ENCODE measurements at places on chromosomes 5 and 9.

GRCh38 chr5:165996201-165996875 lies 2295.1 kb upstream of the WWC1 start:
- DNase-seq: no peak

- no peak for DNase-seq
Measured at GRCh38 chr9:117574099-117574498, 130.1 kb upstream of the TLR4 start.

- no peak for DNase-seq
Measured at GRCh38 chr9:14524873-14525515, 168.2 kb downstream of the ZDHHC21 start.

GRCh38 chr5:102975045-102975444 lies 144.9 kb downstream of the GIN1 start:
- DNase-seq: no peak

DNA sequence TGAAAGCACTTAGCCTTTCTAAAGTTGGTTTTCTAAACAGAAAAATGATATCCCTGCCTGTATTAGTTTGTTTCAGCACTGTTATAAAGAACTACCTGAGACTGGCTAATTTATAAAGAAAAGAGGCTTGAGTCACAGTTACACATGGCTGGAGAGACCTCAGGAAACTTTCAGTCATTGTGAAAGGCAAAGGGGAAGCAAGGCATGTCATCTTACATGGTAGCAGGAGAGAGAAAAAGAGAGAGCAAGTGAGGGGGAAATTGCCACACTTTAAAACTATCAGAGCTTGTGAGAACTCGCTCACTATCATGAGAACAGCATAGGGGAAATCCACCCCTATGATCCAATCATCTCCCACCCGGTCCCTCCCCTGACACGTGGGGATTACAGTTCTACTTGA lies 64.9 kb downstream of the FAM170A start:
- DNase-seq: no peak

DNA sequence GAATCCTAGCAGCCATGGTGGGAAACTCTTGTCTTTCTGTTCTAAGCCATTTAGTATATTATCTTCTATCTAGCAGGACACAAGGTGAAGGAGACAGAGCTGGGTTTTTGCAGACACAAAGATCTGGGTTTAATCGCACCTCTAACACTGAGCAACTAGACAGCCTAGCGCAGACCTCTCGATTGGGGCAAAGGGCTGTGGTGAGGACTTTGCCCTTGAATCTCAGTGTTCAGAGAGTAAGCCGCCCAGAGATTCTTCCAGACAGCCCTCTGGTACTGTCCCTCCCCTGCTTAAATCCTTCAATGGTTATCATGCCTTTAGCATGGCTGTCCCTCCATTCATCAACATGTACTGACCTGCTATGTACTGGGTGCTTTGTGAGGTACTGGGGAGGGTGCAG lies 128.1 kb downstream of the CRB2 start:
- no peak for DNase-seq

GRCh38 chr9:113477661-113478060 lies 14.1 kb downstream of the RGS3 start:
- DNase-seq: no peak

DNA sequence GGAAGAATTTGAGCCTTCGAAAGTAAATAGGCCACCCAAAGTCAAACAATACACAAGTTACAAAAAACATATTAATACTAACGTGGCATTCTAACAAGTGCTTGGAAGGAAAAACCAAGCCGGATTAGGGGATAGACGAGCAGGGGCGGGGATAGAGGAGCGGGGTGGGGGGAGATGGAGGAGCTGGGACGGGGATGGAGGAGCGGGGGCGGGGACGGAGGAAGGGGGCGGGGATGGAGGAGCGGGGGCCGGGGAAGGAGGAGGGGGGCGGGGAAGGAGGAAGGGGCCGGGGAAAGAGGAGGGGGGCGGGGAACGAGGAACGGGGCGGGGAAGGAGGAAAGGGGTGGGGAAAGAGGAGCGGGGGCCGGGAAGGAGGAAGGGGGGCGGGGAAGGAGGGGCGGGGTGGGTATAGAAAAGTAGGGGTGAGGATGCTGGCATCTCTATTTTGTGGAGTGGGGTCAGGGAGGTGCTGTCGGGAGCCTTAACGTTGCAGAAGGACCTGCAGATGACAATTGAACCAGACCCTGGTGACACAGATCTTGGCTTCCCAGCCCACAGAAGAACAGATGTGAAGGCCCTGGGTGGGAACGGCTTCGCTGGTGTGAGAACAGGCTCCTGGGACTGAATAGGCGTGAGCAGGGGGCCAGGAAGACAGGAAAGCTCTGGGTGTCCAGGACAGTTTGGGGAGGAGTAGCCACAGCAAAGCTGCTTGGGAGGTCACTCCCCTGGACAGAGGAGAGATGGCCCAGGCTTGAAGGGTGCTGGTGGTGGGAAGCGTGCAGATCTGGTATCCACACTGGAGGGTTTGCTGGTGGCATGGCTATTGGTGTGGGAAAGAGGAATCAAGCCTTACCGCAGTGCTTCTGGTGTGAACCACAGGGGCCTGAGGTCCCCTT lies 233.3 kb upstream of the DAP start:
- no peak for DNase-seq

- DNase-seq: no peak
Measured at GRCh38 chr5:119630752-119631440, 1.5 kb downstream of the FAM170A start.

DNA sequence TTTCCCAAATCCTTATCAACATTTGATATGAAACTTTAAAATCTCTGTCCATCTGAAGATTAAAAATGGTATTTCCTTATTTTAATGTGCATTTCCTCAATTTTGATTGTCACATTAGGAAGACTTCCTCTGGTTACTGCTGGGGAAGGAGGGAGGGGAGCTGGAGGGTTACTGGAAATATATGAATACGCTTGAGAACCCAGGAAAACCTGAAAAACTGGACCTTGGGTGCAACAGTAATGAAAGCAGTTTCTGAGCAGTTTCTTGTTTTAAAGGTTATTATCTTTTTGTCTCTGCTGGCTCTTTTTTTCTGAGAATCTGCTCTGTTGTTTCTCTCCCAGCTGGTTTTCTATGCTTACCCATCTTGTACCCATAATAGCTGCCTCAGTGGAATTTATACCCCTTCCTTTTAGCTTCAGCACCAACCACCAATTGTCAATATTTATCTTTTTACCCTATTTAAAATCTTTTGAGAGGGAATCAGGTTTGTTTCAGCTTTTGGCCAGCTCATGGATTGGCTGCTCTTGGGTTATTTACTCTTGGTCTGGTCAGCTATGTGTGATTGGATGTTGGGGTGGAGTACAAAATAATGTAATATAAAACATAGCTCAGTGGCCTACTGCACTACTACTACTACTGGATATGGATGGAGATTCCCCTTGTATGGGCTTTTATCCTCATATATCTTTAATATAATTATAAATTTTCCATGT lies 67.4 kb downstream of the UNC13B start:
- no peak for DNase-seq

DNA sequence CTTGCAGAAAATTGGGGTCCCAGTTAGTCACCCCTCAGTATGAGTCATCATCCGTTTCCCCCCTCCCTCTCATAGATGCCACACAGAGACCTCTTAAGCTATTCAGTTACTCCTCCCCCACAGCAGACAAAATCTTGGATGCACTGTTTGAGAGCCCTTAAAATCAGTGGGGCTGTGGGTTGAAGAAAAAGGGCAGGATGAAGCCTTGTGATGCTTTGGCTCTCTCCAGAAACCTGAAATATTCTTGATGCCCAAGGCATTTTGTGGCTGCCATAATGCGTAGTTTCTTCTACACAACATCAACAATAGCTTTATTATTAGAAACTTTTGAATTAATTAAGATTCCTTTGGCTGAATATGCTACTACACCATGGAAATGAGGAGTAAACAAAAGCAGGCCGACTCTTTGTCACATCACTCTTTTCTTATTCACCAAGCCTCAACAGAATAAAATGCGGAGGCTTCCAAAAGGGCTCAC lies 133.8 kb downstream of the MRPS30 start:
- no peak for DNase-seq

DNA sequence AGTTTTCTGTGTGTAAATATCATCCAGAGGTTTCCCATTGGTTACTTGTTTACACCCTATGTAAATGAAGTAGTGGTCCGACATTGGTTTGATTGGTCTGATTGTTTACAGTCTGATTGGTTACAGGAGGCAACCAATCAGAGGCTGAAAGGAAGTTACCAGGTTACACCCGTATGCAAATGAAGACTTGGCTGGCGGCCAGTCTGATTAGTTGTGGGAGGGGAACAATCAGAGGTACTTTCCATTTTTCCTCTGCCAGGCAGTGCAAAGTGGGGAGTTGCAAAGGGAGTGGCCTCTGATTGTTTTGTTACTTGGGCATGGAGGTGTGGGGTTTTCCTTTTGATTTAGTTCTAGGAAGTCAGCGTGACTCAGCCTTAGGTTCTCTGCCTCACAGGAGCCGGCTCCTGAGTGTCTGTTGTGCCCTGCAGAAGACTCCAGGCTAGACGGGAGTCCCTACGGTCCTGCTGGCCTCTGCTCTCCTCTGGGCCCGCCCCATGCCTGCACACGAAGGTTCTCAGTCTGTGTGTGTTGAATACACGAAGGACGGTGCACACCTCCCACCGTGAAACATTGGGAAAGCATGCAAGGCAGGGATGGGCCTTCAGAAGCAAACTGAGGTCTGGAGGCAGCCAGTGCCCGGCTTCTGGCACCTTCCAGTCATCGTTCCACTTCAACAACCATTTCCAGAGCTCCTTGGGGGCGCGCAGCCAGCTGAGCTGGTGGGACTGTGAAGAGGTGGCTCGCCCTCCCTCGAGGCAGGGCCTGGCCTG lies 42.9 kb downstream of the OLFM1 start:
- DNase-seq: no peak

GRCh38 chr5:73295447-73295846 lies 122.5 kb downstream of the TMEM174 start:
- DNase-seq: no peak

DNA sequence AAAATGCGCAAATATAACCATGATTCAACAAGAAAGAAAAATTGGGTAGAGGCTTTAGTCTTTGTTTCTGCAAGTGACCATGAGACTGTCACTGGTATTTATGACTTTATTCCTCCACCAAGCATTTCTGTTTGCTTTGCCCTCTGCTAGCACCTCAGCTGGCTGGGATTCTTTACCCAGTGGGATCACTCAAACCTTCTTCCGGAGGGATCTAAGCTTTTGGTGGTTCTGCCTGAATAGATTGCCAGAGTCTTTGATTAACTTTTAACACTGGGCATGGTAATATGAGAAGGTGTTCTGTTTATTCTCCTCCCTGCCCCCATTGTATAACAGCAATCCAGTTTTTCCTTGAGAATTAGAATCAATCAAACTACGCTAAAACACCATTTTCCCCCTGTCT lies 59.1 kb upstream of the FBN2 start:
- DNase-seq: no peak

DNA sequence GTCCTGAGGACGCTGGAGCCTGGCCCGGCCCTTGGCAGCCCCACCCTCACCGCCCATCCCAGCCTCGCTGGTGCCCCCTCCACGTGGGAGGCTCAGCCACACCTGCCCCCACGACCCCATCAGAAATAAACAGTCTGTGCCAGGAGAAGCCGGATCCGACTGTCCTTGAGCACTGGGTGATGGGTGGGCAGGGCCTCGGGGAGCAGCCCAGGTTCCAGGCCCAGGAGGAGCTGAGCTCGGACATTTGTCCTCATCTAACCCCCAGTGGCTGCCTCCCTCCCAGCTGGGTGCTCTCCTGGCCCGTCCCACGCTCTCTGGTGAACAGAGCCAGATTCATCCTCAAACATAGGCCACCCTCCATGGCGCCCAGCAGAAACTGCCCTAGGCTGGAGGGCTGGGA lies 4.6 kb upstream of the PTGDS start:
- no peak for DNase-seq

DNA sequence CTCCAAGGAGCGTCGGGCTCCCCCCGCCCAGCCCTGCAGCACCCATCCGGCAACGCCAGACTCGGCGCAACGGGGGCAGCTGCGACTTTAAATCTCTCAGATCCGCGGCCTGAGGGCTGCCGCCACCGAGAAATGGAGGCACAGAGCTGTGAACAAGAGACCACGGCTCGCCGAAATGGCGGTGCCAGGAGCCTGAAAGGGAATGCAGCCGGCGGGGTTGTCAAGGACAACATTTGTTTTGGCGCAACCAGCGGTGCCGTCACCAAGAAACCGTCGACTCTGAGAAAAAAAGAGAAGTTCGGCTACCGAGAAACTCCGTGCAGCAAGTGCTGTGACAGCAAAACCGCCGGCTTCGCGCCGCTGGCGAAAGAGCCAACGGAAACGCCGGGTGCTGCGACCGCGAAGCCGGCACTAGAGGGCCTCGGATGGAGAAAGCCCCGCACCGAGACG lies 2.1 kb upstream of the ANXA2R start:
- DNase-seq: peak; percentile 80

GRCh38 chr9:136551401-136552116 lies 5.7 kb upstream of the NOTCH1 start:
- DNase-seq: no peak

GRCh38 chr5:61953913-61954312 lies 352.1 kb upstream of the KIF2A start:
- DNase-seq: no peak

GRCh38 chr5:41831155-41831554 lies 39.1 kb downstream of the OXCT1 start:
- DNase-seq: no peak

DNA sequence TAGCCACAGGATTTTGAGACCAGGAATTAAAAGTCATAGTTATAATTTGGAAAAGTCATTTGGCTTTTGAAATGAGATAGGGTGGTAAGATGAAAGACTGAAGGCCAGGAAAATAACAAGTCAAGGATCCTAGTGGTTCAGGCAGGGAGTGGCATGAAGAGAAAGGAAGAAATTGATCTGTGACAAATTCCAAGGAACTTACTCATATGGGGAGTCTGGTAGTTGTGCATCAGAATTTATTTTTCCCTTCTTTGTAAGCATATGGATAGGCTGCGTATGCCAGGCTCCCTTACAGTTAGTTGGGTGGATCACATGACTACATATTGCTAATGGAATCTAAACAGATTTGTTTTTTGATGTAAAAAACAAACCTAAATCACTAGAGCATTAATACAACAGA lies 21.0 kb downstream of the ISL1 start:
- no peak for DNase-seq

- no peak for DNase-seq
Measured at GRCh38 chr5:102211165-102211564, 84.9 kb downstream of the SLCO4C1 start.

DNA sequence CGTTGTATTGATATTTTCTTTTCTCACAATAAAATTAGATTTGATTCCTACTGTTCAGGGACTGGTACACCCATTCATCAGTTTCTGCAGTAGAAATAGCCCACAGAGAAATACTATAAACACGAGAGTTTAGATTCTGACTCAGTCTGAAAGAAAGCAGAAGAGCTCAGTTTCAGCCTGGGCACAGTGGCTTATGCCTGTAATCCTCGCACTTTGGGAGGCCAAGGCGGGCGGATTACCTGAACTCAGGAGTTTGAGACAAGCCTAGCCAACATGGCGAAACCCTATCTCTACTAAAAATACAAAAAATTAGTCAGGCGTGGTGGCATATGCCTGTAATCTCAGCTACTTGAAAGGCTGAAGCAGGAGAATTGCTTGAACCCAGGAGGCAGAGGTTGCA lies 8.6 kb downstream of the ITK start:
- no peak for DNase-seq

DNA sequence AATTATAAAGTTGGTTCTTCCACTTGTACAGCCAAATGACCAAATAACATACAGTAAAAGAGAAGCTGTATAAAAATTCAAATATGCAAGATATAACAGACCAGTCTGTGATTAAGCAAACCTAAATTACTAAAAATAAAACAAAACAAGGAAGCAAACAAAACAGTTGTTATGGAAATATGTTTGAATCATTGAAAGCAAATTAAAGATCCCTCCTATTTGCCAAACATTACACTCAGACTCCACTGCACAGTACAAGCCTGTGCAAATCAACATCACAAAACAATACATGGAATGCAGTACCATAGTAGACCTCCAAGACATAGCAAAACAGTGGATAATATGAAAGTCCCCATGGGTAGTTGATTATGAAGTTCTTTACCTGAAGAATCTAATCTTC lies 288.1 kb upstream of the PTGER4 start:
- no peak for DNase-seq

Measured in T follicular helper cell (primary cell).